ENCODE measurements at places on chromosomes 7 and 10.

DNA sequence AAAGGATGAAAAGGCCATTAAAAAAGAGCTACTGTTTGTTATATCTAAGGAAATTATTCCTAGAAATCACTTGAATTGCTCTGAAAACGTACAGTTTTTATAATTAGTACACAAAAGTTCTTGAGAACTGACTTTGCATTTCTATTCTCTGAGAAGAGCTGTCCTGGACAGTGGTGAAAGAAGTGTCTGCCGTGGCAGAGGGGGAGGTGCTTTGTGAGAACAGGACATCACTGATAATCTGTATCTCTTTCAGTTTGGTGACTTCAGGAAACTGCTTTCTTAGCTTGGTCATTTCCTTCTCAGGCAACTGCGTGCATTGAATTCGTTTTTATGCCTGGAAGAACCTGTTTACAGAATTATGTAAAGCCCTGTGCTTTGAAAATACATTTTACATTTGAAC, 52.1 kb downstream of the POLL start:
- DNase-seq = no peak

GRCh38 chr10:23376229-23376655, 31.6 kb upstream of the C10orf67 start:
- DNase-seq = no peak

- DNase-seq = no peak
Observed at GRCh38 chr7:132756484-132756990, 180.3 kb upstream of the PLXNA4 start.

DNA sequence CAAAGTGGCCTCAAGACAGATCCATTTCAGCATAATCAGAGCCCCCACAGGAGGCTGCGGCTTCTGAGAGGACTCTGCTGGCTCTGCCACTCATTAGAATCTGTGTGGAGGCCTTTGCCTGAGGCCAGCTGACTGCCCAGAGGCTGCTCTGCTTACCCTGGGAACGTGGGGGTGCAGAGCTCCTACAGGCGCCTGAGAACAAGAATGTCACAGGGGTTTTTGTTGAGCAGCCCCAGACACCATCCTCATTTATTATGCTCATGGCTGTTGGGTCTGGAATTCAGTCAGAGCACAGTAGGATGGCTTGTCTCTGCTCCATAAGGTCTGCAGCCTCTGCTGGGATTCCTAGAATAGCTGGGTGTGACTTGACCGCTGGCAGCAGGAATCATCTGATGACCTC, 101.8 kb upstream of the GDF10 start:
- no peak for DNase-seq

DNA sequence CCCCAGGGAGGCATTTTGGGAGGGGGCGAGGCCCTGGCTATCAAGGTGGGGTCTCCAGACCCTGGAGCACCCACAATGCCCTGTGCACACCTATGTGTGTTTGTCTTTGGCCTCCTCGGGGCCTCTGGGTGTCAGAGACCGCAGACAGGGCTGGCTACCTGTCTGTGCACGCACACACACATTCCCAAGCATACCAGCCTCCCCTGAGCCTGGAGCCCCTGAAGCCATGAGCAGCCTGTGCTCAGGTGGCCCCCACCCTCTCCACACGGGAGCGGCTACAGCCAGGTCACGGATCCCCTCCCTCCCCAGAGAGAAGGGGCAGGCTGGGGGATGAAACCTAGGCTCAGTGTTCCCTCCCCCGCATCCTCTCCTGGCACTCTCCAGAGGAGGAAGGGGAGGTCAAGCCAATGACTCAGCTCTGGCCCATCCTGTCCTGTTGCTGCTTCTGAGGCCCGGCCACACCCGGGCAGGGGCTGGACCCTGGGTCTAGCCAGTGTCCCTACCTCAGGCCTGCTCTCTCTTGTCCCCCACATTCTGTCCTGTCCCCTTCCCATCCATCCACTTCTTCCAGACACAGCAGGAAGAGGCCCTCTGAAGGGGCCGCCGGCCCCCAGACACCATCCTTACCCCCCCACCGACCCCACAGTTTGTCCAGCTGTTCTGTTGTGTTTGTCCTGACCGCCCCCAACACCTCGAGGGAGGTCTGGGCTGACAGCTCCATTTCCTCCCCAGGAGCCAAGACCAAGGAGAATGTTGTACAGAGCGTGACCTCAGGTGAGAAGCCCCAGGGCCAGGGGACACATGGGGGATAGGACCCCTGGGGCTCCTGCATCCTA, 720 bp downstream of the SNCG start:
- no peak for DNase-seq

GRCh38 chr10:67978749-67979148, 94.3 kb downstream of the SIRT1 start:
- DNase-seq = no peak

DNA sequence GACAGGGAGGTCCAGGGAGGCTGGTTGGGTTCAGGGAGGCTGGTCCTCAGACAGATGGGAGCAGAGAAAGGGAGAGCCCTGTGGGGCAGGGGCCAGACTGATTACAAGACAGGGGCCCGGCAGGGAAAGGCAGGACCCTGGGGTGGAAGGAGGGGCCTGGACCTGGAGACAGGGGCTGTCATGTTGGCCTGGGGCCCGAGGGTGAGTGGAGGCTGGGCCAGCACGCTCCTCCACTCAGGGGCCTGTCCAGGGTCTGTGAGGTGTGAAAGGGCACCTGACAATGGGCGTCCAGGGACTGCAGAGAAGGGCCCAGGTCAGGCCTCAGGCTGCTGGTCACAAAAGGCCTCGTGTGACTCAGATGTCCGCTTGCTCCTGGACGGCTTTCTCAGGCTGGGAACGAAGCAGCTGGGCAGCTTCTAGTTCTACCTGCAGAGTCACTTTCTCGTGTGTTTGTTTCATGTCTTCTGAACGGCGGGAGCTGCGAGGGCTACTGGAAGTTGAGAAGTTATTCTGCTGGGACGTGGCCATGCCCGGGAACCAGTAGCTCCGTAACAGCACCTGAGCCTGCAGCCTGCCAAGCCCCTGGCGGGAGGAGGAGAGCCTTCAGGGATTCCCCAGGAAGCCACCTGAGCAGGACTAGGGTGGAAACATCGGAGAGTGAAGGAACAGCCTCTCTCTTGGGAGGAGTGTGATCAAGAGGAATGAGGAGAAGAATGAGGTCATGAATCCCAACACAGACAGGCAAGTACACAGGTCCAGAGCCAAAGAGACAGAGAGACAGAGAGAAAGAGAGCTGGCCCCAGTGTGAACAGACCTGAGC, 65.8 kb downstream of the KLF6 start:
- no peak for DNase-seq

All from NCI-H1930 (cell line).